ENCODE measurements at places on chromosomes 3 and 15.
A peak's percentile ranks its signal among the peaks of the same experiment; 100 is the strongest.

GRCh38 chr3:41866298-41866697 lies 95.6 kb downstream of the ULK4 start:
- no peak for DNase-seq

DNA sequence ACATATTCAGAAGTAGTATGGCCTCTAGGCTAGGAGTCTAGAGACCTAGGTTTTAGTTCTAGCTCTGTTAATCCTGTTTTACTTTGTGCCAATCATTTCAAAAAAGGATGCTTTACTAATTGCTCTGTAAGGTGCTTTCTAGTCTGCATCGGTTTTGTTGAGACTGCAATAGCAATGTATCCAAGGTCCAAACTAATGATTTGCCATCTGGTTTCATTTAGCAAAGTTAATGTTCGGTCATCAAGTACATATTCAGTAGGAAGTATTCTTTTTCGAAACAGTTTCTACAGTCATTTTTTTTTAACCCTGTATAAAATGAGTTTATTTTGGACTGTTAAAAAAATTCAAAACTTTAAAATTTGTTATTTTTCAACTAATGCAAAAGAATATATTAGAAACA lies 2.0 kb upstream of the GALK2 start:
- no peak for DNase-seq

DNA sequence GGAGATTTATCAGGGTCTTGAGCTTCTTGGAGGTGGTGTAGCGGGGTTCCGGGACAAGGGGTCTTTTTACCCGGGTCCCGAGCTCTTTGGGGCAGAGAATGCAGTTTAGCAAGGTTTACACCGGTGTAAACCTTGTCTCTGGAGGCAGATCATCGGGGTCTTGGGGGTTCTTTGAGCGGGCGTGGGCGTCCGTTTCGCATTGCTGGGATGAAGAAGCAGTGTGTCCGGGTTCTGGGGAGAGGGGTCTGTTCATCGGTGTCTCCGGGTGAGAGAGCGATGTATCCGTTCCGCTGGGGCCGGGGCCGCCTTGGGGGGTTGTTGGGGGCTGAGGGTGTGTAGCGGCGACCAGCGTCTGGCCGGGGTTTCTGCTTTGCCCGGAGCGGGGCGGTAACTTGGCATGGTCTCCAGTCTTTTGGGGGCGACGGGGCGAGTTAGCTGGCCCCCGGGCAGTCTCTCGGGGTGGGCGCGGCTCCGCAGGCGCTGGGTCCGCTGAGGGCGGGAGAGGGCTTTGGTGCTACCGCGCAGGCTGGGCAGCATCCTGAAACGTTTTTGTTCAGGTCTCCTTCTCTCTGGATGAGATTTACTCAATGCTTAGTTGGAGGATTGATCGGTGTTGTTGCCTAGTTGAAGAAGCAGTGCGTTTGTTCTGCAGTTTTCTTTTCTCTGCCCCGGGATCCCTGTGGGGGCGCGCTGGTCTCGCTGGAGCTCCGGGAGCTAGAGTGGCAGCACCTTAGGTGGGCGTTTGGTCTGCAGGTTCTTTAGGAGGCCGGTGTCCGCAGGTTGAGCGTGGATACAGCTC lies 843 bp downstream of the GLCE start:
- peak; percentile 53 for DNase-seq

- no peak for DNase-seq
Measured at GRCh38 chr15:60531801-60532200, 52.9 kb upstream of the ICE2 start.

DNA sequence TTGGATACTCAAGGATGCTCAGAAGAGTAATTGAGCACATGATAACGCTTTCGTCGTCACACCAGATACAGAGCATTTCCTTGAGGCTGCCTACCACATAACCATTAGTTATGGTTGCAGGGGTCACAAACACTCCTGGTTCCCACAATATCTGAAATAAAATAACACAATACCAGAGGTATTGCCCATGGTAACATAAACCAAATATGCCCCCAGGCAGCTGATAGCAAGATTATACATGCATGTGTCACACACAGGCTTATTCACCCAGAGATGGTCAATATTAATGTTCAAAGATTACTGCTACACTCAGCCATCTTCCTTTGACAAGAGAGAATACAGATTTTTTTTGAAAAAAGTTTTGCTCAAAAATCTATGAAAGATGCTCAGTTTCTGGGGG lies 7.3 kb downstream of the RPL39L start:
- no peak for DNase-seq

GRCh38 chr3:130465521-130465920 lies 51.5 kb upstream of the COL6A6 start:
- no peak for DNase-seq

DNA sequence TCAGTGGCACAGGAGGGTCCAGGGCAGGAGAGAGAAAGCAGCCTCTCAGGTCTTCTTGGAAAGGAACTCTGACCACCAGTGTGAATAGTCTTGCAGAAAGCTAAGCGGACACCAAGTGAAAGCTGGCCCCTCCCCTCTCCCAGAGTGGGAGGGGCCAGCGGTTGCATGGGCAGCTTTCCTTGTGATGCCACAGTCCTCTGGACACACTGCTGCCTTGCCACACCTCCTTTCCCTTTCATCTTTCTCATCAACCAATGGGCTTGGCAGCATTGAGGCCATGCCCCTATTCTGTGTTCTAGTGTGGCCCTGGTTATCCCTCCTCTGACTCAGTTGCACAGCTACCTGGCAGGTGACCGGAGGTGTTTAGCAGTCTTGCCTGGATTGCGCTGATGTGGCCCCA lies 49.7 kb upstream of the GOLGA6B start:
- no peak for DNase-seq

DNA sequence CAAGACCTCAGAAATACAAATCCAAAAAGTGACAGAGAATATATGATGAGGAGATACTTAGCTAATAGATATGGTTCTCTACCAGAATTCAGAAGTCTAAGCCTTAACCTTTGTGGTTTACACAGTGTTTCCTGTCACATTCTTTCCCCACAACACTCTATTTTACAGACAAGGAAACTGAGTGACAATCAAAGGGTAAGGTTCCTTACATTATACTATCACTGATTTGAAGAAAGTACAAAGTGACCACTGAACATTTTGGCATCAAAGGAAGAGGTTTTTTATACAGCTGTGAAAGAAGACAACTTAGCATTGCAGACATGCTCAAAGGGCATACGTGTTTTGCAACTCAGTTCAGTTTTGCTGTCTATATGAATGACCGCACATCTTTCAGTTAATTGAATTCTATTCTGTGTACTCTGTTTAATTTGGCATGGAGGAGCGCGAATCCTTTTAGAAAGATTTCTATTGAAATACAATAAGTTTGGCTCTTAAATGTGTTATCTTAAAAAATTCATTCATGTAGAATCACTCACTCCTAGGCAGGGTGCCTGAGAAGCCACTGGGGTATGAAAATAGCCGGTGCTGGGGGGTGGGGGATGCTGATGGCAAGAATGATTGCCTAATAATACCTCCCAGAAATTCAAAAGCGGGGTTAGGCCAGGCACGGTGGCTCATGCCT lies 66.5 kb upstream of the SKOR1 start:
- no peak for DNase-seq

- no peak for DNase-seq
Measured at GRCh38 chr3:102441832-102442231, 7.0 kb downstream of the ZPLD1 start.

DNA sequence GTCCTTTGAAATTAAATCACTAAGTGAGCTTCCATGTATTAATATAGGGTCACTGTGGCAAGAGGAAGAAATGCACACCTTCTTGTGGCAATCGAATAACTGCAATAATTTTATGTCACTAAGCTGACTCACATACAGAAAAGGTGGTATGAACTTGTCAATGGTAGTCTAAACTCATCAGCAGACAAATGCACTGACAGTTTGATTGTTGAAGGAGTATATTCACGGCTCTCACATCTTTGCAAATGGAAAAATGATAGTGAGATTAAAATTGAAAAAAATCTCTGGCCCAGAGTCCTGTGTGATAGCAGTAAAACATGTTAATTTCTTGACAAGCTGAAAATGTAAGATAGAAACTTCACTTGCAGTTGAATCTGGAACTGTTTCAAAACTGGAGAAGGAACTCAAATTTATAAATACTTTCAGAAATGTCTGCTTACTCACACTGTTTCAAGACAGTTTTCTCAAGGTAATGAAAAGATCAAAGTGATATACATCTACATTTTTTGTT lies 215.8 kb upstream of the CADM2 start:
- DNase-seq: no peak

Measured in caudate nucleus (tissue), 63 donors.